Fibroblast of skin of right quadriceps (primary cell): ENCODE measurements at places on chromosomes 3 and 15.

GRCh38 chr15:99454941-99455788 is 110.6 kb upstream of the MEF2A start:
- peak; percentile 76 for DNase-seq

DNA sequence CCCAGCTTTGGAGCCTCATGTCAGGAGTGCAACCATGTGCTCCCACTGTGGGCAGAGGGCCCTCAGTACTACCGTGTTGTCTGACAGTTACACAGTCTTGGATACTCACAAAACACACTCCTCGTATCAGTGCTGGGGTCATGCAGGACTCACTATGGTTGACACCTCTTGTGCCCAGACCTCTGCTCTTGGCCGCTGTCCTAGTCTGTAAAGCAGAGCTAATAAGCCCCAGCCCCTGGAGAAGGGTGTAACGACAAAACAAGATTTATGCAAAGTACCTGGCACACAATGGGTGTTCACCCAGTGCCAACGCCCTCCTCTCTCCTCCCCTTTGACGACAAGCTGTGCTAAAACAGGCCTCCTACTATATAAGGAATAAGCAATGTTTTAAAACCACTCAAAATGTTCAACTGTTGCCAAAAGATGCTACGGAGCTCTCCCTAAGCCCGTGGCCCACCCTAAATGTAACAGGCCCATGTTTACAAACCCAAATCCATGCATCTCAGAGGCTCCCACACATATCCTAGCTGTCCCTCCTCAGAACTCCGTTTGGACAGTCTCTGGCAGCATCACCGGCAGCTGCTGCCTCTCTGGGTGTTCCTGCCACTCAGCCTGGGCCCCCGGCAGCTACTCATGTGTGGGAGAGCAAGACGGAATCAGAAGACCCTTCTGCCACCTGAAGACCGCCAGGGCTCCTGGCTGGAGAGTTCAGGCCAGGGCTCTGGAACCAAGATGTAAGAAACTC is 65.8 kb downstream of the MRPL46 start:
- no peak for DNase-seq

DNA sequence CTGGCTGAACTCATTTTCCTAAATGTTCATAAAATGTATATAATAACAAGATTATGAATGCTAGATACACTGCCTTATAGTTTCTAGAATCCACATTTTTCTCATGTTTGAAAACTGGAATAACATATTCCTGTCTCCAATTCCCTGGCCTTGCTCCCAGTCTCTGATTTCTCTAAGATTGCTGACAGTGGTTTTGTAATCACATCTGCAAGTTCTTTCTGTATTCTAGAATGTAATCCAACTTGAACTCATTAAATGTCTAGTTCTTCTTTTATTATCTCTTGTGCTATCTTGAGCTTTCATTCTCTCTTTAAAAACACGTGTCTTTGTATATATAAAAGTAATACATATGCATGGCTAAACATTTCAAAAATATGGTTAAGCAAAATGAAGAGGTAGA is 215.2 kb upstream of the ADAMTS9 start:
- DNase-seq: peak; percentile 59

DNA sequence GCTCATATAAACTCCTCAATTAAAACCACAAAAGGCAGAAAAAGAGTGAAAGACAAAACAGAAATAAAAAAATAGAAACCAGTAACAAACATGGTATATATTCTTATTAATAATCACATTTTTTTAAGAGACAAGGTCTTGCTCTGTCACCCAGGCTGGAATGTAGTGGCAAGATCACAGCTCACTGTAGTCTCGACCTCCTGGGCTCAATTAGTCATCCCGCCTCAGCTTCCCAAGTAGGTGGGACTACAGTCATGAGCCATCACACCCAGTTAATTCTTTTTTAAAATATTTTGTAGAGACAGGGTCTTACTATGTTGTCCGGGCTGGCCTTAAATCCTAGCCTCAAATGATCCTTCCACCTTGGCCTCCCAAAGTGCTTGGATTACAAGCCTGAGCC is 37.1 kb downstream of the FAM240A start:
- peak; percentile 10 for DNase-seq

- peak; percentile 32 for DNase-seq
Observed at GRCh38 chr3:57227930-57228751, 612 bp downstream of the APPL1 start.

DNA sequence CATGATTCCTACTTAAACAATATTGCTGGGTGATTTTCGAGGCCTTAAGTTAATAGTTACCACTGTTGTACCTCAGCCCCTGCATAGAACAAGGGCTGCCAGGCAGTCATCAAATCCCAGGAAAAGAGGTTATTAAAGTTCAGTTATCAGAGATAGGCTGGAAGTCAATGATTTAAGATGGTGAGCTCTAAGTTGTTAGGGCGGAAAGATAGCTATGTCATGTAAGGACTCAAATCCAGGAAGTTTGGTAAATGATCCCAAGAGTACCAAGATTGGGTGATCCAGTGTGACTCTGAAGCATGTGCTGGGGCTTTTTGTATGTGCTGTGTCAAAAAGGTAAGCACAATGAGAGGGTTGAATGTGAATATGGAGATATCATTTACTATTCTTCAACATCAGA is 287.9 kb downstream of the NLGN1 start:
- no peak for DNase-seq

GRCh38 chr3:183526838-183527427 is 28.6 kb downstream of the KLHL6 start:
- no peak for DNase-seq

DNA sequence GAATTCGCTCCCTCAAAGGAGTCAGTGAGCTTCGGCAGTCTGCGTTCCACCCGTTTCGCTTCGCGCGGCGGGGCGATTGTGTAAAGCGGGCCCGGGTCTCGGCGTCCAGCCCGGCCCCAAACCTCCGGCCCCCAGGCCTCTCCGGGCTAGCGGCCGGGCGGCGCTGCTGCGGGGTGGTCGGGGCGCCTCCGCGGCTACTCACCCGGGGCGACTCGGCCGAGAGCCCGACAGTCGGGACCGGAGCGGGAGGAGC is 412 bp downstream of the CHDH start:
- DNase-seq: no peak

DNA sequence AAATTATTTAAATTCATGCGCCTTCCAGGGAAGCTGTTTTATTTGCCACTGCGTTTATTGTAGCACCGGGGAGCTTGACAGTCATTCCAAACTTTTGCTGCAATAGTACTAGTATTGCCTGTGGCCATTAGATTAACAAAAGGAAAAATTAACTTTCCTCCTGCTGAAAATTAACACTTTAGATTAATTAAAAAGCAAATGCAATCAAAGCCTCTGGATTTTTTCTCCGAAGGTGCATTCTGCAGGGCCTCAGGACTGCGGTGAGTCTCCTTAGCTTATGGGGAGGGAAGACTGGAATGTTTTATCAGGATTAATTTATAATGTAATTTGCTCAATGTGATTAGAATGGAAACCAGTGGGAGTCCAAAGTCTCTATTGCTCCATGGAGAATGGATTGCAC is 456.4 kb upstream of the CFAP20DC start:
- DNase-seq: no peak

GRCh38 chr3:150128126-150128525 is 157.4 kb upstream of the PFN2 start:
- no peak for DNase-seq

DNA sequence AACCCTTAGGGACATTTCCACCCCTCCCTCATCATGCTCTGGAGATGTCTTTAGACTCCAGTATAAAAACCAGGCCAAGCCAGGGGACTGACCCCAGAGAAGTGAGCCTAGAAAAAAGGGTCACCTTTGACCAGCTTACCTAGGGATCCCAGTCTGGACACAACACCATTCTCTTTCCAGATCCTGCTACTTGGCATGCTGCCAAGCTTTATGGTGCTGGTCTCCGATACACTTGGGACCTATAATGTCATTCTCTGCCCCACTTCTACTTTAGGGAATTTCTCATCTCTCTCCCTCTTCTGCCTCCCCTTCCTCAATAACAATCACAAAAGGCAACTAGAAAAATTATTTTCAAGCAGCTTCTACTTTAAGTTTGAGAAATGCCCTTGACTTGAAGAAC is 124.4 kb downstream of the LRRN1 start:
- DNase-seq: no peak

GRCh38 chr15:64155802-64156651 is 4.5 kb downstream of the SNX22 start:
- DNase-seq: no peak

DNA sequence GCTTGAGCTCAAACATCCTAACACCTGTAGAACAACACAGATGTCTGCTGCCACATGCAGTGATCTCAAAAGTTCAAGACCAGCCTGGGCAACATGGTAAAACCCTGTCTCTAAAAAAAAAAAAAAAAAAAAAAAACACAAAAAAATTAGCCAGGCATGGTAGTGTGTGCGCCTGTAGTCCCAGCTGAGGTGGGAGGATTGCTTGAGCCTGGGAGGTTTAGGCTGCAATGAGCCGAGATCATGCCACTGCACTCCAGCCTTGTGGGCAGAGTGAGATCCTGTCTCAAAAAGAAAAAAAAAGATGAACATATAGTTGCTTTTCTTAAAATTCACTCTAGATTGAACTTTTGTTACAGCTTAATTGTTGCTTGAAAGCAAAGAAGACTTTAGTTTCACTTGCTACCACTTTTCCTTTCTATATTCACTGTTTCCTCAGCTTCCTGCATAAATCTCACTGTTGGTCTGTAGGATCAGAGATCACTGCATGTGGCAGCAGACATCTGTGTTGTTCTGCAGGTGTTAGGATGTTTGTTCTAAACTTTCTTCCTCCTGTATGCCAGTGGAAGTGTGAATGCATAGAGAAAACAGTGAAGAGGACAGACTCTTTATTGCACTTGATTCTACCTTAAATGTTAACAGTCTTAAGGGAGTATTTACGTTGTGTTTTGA is 12.6 kb downstream of the RAB11A start:
- DNase-seq: no peak

- no peak for DNase-seq
Observed at GRCh38 chr15:100515758-100516157, 13.0 kb downstream of the CERS3 start.

- no peak for DNase-seq
Observed at GRCh38 chr15:28107904-28108275, 8.8 kb upstream of the OCA2 start.

GRCh38 chr3:56144805-56145204 is 323.5 kb downstream of the ERC2 start:
- peak; percentile 40 for DNase-seq

DNA sequence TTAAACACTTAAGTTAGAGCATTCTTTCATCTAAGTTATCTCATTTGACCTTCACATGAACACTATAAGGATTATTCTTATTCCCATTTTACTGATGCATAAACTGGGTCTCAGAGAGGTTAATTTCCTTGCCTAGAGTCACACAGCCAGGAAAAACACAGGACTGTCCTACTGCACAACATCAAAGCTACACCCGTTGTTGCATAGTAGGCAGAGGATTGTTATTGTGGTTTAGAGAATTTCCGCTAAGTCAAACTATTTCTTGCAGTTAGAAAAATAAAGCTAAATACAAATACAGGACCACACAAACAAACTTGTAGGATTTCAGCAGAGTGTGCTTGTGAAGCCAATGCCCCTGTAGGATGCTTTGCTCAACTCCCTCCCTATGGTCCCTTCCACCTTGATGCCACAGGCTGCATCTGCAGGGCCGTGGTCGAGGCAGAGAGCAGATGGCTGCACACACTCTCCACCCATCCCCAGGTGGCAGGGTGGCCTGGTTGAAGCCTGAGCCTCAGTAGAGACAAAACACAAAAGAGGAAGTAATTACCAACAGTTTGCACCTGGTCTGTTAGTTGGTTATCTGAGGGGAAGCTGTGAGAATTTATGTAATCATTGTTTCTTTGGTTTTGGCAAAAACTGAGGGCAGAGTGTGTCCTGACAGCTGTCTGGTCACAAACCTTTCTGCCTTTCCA is 41.1 kb upstream of the SKOR1 start:
- no peak for DNase-seq

DNA sequence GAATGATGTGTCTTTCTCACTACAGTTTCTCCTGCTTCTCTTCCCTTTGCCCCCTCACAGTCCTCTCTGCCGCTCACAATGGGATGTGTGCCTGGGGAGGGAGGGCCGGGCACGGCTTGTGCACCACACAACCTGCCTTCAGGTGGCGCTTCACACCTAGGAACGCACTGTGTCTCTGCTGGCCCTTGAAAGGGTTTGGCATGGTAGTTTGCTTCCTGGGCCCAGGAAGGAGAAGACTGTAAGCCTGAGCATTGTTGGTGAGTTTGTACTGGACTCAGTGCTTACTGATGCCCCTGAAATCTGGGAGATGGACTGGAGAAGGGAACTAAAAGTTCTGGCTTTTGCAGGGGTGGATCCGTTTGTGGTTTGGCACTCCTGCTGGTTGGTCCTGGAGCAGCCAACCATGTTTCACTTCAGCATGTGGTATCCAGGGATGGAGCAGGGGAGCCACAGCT is 9.2 kb downstream of the ALPK3 start:
- DNase-seq: no peak

- peak; percentile 96 for DNase-seq
Observed at GRCh38 chr3:120429921-120430361, 20.9 kb downstream of the FSTL1 start.

- no peak for DNase-seq
Observed at GRCh38 chr3:184545769-184546168, 15.8 kb upstream of the EPHB3 start.

GRCh38 chr15:83700082-83700481 is 46.2 kb downstream of the ADAMTSL3 start:
- DNase-seq: no peak

DNA sequence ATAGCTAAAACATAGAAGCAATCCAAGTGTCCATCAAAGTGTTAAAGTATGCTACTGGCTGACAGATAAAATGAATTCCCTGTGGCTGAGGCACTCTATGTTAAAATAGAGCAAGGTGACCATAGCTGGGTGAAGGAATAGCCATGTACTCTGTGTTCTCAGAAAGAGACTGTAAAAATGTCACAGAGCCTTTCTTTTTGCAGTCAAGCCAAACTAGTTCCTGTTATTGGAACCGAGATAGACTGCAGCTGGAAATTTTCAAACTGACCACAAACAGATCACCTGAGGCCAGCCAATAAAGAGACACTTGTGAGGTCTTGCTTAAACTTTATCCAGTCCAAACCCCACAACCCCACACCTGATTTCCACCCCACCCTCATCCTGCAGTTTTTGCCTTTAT is 422.8 kb upstream of the NAALADL2 start:
- DNase-seq: no peak

- no peak for DNase-seq
Observed at GRCh38 chr15:31333119-31333518, 6.5 kb downstream of the KLF13 start.

- peak; percentile 86 for DNase-seq
Observed at GRCh38 chr3:39260957-39261356, 18.9 kb downstream of the CX3CR1 start.
